CD4-positive, alpha-beta T cell treated with Interferon gamma for 1 hour (primary cell): ENCODE measurements at places on chromosomes 2 and 18.

- no peak for DNase-seq
Observed at GRCh38 chr18:44696892-44697291, 16.2 kb downstream of the SETBP1 start.

DNA sequence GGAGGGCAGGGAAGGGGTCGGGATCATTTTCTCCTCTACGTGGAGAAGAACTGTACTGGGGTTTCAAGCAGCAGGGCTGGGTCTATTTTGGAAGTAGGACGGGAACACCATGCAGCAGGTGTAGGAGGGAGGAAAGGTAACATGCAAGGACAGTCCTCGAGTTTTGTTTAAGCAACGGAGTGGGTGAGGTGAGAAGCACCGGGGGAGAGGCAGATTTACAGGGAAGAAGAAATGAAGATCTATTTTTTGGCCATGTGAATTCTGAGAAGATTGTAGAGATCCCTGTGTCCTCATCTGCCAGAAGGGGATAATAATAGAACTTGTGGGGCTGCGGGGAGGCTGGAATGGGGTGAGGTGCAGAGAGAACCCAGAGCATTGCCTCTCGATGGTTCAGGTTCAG is 85.6 kb downstream of the INPP5D start:
- DNase-seq = no peak

GRCh38 chr2:136091899-136092298 is 26.1 kb downstream of the CXCR4 start:
- DNase-seq = no peak

GRCh38 chr18:44897816-44898215 is 217.1 kb downstream of the SETBP1 start:
- DNase-seq = no peak

GRCh38 chr2:47720036-47720435 is 62.9 kb upstream of the MSH6 start:
- no peak for DNase-seq

GRCh38 chr2:1591461-1591770 is 152.9 kb downstream of the PXDN start:
- DNase-seq = no peak

DNA sequence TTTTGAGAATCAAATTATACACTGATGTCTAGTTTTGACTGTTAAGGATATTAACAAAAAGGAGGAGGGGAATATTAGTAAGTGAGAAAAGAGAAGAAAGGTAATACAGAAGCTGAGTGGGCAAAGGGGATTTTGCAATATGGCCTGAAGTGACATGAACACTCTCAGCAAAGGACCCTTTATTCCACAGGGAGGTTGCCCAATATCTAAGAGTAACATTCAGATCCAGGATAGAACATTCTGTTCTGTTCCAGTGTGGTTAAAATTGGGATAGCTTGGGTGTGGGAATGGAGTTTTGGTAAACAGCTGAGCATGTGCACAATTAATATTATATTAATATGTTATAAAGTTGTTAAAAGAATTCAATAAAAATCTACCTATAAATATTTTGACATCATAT is 120.1 kb downstream of the ZNF385B start:
- no peak for DNase-seq
